ENCODE measurements at places on chromosomes 3 and 15.

- no peak for DNase-seq
Measured at GRCh38 chr3:69410301-69410700, 24.4 kb upstream of the FRMD4B start.

GRCh38 chr15:63238796-63239195, 38.6 kb upstream of the APH1B start:
- no peak for DNase-seq

DNA sequence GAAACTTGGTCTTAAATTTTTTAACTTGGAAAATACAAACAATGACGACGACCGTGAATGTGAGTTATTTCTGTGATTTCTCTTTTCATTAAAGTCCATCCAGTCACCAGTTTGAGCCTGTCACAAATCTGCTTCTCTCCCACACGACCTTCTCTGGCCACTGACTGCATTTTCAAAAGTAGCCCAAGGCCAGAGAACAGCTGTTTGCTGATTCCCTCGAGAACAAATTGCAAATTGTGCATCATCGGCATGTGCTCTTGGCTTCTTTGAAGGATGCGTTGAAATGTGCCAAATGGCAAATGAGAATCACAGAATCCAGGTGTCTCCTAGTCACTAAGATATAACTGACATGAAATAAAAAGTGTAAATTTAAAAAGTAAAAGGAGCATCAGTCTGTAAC, 106.4 kb downstream of the AQP9 start:
- no peak for DNase-seq

DNA sequence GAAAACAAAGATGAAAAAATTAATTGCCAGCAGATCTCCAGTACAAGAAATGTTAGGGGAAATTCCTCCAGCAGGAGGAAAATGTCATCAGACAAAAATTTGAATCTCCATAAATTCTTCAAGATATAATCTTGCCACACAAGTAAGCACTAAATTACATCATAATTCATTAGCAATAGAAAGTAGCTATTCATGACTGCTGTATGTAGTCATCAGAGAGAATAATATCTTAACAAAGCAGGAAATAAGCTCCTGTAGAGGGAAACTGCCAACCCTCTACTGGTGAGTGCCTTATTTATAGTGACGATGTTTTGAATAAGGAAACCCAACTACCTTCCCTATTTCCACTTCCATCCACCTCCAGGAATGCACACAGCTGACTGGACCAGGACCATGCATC, 15.8 kb upstream of the SLC27A2 start:
- DNase-seq = no peak

GRCh38 chr3:8069471-8069870, 432.2 kb upstream of the LMCD1 start:
- DNase-seq = no peak

- DNase-seq = no peak
Measured at GRCh38 chr3:188546835-188547670, 393.1 kb downstream of the LPP start.

DNA sequence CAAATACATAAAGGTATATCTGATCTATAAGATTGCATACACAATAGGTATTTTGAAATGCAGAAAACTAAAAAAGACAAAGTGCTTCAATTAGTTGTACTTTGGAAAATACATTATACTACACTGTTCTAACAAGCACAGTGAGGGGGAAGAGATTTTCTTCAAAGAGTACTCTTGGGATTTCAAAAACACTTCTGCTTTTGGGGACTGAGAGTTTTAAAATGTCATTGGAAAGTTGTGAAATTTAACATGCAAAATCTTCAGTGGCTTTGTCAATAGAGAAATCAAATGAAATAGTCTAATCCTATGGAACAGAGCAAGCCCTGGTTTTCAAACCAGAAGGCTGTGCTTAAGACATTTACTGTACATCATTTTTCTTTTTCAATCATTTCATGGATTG, 322.2 kb upstream of the SEMA6D start:
- DNase-seq = no peak

GRCh38 chr3:13498354-13499060, 18.4 kb downstream of the HDAC11 start:
- no peak for DNase-seq

- DNase-seq = peak; percentile 80
Measured at GRCh38 chr3:179146911-179147513, 1.1 kb upstream of the PIK3CA start.

All from DMS79 treated with DMSO at 0.1 percent for 48 hours (cell line).